Suprapubic skin (tissue), 4 donors: ENCODE measurements at places on chromosomes 1 and 21.

DNA sequence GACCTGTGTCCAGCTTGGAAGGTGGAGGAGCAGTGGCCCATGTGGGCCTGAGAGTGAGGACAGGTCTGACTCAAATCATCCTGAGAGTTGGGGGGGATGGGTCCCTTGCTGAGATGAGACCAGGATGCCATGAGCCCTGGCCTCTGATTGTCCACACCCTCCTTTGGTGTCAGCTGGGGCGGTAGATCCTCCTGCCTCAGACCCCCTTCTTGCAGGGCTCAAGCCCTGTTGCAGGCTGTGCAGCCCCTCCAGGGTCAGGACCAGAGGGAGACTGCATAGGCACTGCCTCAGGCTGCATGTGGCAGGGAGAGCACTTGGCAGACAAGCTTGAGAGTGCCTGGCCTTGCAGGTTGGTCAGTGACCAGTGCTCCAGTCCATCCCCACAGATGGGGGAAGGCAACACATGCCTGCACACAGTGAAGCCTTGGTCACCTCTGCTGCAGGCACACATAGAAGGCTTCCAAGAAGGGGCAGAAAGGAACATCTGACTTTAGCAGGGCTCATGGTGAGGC lies 82.2 kb upstream of the ACTRT2 start:
- H3K4me3 ChIP-seq: no peak overlapping the region
- no peaks in the 10 kb centered on the region for H3K36me3 ChIP-seq
- DNase-seq: no peak
- H3K4me1 ChIP-seq: no peaks in the 10 kb centered on the region

- H3K36me3 ChIP-seq: no peaks in the 10 kb centered on the region
- DNase-seq: no peak
- no peaks in the 10 kb centered on the region for H3K27me3 ChIP-seq
- H3K4me3 ChIP-seq: no peak overlapping the region
- H3K4me1 ChIP-seq: no peaks in the 10 kb centered on the region
These were observed 17.3 kb upstream of the TIPRL start for GRCh38 chr1:168161459-168161858.

GRCh38 chr1:219460896-219461815 lies 151.7 kb downstream of the ZC3H11B start:
- H3K4me3 ChIP-seq: no peak overlapping the region
- DNase-seq: no peak
- H3K4me1 ChIP-seq: peaks cover 53% of the 10 kb centered on the region
- H3K27me3 ChIP-seq: no peaks in the 10 kb centered on the region
- H3K36me3 ChIP-seq: no peaks in the 10 kb centered on the region
- peak overlapping the region; percentile 80 for H3K27ac ChIP-seq

- H3K27me3 ChIP-seq: no peaks in the 10 kb centered on the region
- H3K27ac ChIP-seq: peak overlapping the region; percentile 64
- H3K36me3 ChIP-seq: no peaks in the 10 kb centered on the region
- peaks cover 36% of the 10 kb centered on the region for H3K4me1 ChIP-seq
These were observed 6.9 kb upstream of the S100A2 start for GRCh38 chr1:153572569-153573015.

GRCh38 chr1:94092210-94092613 lies 28.7 kb downstream of the ABCA4 start:
- no peak for DNase-seq
- H3K27ac ChIP-seq: peak overlapping the region; percentile 42
- peaks cover 45% of the 10 kb centered on the region for H3K4me1 ChIP-seq
- H3K4me3 ChIP-seq: no peak overlapping the region
- H3K27me3 ChIP-seq: no peaks in the 10 kb centered on the region
- no peaks in the 10 kb centered on the region for H3K36me3 ChIP-seq

- H3K4me1 ChIP-seq: peaks cover 37% of the 10 kb centered on the region
- peak overlapping the region; percentile 50 for H3K27ac ChIP-seq
- H3K4me3 ChIP-seq: no peak overlapping the region
- no peak for DNase-seq
- no peaks in the 10 kb centered on the region for H3K36me3 ChIP-seq
- no peaks in the 10 kb centered on the region for H3K27me3 ChIP-seq
These were observed 90.0 kb downstream of the GLUL start for GRCh38 chr1:182301467-182302198.

- H3K4me3 ChIP-seq: no peak overlapping the region
- no peaks in the 10 kb centered on the region for H3K27me3 ChIP-seq
- peaks cover 33% of the 10 kb centered on the region for H3K4me1 ChIP-seq
These were observed 54.3 kb downstream of the SLX9 start for GRCh38 chr21:44994047-44994694.

- no peaks in the 10 kb centered on the region for H3K36me3 ChIP-seq
- peaks cover 15% of the 10 kb centered on the region for H3K4me1 ChIP-seq
- H3K27me3 ChIP-seq: no peaks in the 10 kb centered on the region
- DNase-seq: no peak
- H3K27ac ChIP-seq: no peak overlapping the region
These were observed 78.2 kb upstream of the PGBD5 start for GRCh38 chr1:230504310-230504709.

GRCh38 chr21:35206141-35207125 lies 157.3 kb upstream of the RUNX1 start:
- no peaks in the 10 kb centered on the region for H3K36me3 ChIP-seq
- no peaks in the 10 kb centered on the region for H3K27me3 ChIP-seq
- DNase-seq: no peak
- no peak overlapping the region for H3K4me3 ChIP-seq
- peak overlapping the region; percentile 31 for H3K27ac ChIP-seq
- peaks cover 29% of the 10 kb centered on the region for H3K4me1 ChIP-seq

GRCh38 chr1:232553809-232554208 lies 76.1 kb downstream of the SIPA1L2 start:
- no peaks in the 10 kb centered on the region for H3K27me3 ChIP-seq
- H3K36me3 ChIP-seq: no peaks in the 10 kb centered on the region
- H3K4me3 ChIP-seq: no peak overlapping the region
- H3K27ac ChIP-seq: no peak overlapping the region

GRCh38 chr21:35489389-35489980 lies 440.4 kb upstream of the RUNX1 start:
- H3K4me1 ChIP-seq: no peaks in the 10 kb centered on the region
- no peaks in the 10 kb centered on the region for H3K36me3 ChIP-seq
- H3K27ac ChIP-seq: no peak overlapping the region
- no peak overlapping the region for H3K4me3 ChIP-seq
- H3K27me3 ChIP-seq: peaks cover 5% of the 10 kb centered on the region
- no peak for DNase-seq

- H3K4me3 ChIP-seq: no peak overlapping the region
- H3K27me3 ChIP-seq: peaks cover 3% of the 10 kb centered on the region
- H3K27ac ChIP-seq: no peak overlapping the region
- no peaks in the 10 kb centered on the region for H3K36me3 ChIP-seq
- H3K4me1 ChIP-seq: no peaks in the 10 kb centered on the region
These were observed 161.5 kb upstream of the KIAA0040 start for GRCh38 chr1:175354080-175354479.

- no peak for DNase-seq
- H3K27me3 ChIP-seq: peaks cover 16% of the 10 kb centered on the region
- no peak overlapping the region for H3K4me3 ChIP-seq
- no peaks in the 10 kb centered on the region for H3K4me1 ChIP-seq
- no peak overlapping the region for H3K27ac ChIP-seq
These were observed 280.3 kb downstream of the FAM72C start for GRCh38 chr1:143691400-143691891.

GRCh38 chr1:76830373-76830772 lies 36.9 kb upstream of the ST6GALNAC5 start:
- no peak overlapping the region for H3K4me3 ChIP-seq
- no peak for DNase-seq
- no peak overlapping the region for H3K27ac ChIP-seq
- no peaks in the 10 kb centered on the region for H3K36me3 ChIP-seq

DNA sequence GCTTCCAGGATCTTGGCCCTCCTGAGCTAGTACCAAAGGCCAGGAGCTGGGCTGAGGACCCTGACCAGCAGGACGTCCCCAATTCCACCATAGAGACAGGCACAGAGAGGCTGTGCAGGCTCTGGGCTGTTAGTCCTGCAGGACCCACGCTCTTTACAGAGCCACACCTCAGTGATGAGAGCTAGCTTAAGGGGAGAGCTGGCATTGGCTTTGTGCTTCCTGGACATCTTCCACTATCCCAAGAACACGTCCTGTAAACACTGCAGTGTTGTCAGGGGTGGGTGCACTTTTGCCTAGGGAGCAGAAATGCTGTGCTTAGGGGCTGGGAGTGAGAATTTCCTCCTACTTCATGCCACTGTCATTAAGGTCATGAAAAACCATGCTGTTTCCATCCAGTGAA lies 91.7 kb upstream of the EDN2 start:
- H3K4me3 ChIP-seq: no peak overlapping the region
- peaks cover 8% of the 10 kb centered on the region for H3K36me3 ChIP-seq
- DNase-seq: no peak

GRCh38 chr1:161164901-161165610 lies 1.2 kb upstream of the PPOX start:
- peaks cover 45% of the 10 kb centered on the region for H3K4me1 ChIP-seq
- peaks cover 53% of the 10 kb centered on the region for H3K36me3 ChIP-seq
- peak overlapping the region; percentile 81 for H3K4me3 ChIP-seq
- H3K27ac ChIP-seq: peak overlapping the region; percentile 87

- H3K27me3 ChIP-seq: no peaks in the 10 kb centered on the region
- H3K4me1 ChIP-seq: peaks cover 46% of the 10 kb centered on the region
- H3K27ac ChIP-seq: peak overlapping the region; percentile 98
- no peaks in the 10 kb centered on the region for H3K36me3 ChIP-seq
These were observed 878 bp downstream of the SMG7 start for GRCh38 chr1:183473217-183473536.

- DNase-seq: no peak
- no peak overlapping the region for H3K27ac ChIP-seq
- H3K27me3 ChIP-seq: no peaks in the 10 kb centered on the region
- no peaks in the 10 kb centered on the region for H3K36me3 ChIP-seq
- H3K4me3 ChIP-seq: no peak overlapping the region
These were observed 168.0 kb upstream of the NR5A2 start for GRCh38 chr1:199859491-199859933.

DNA sequence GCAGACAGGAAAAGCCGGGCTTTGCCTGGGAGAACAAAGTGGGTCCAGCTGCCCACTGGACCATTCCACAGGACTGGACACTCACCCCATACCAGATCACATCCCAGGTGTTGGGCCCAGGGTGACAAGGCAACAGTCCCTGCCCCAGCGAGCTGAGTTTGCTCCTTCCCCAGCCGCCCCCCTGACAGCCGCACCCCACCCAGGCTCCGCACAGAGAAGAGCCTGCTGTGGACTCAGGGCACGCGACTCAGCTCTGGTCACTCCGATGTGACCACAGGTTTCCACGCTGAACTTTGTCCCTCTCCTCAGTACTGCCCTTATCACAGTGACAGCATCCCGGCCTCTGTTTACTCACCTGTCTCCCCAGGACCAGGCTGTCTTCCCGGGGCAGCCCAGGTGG lies 1.2 kb downstream of the BMP8B start:
- peaks cover 29% of the 10 kb centered on the region for H3K27me3 ChIP-seq
- no peak overlapping the region for H3K27ac ChIP-seq
- no peak for DNase-seq
- no peak overlapping the region for H3K4me3 ChIP-seq
- H3K36me3 ChIP-seq: no peaks in the 10 kb centered on the region

- no peak for DNase-seq
- no peak overlapping the region for H3K27ac ChIP-seq
- no peaks in the 10 kb centered on the region for H3K4me1 ChIP-seq
- H3K27me3 ChIP-seq: no peaks in the 10 kb centered on the region
These were observed 7.3 kb downstream of the BOLA1 start for GRCh38 chr1:149906570-149907075.

DNA sequence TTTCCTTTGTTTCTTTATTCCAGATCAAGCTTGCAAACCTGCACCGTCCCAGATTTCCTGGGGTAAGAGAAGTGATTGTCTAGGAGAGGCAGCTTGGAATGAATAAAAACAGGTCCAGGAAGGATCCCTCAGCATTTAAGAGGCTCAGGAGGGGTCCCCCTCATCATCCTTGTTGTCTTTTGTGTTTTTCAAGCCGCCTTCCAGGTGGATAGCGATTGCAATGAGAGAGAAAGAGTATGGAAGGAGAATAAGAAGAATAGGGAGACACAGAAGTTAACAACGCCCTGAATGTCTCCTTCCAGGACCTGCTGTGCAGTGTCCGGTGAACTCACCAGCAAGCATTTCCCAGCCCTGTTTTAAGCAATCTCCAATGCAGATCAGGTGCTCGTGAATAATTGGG lies 8.5 kb downstream of the ERG start:
- H3K4me3 ChIP-seq: no peak overlapping the region
- no peak for DNase-seq
- peaks cover 8% of the 10 kb centered on the region for H3K27me3 ChIP-seq
- H3K4me1 ChIP-seq: peaks cover 3% of the 10 kb centered on the region
- H3K27ac ChIP-seq: no peak overlapping the region

DNA sequence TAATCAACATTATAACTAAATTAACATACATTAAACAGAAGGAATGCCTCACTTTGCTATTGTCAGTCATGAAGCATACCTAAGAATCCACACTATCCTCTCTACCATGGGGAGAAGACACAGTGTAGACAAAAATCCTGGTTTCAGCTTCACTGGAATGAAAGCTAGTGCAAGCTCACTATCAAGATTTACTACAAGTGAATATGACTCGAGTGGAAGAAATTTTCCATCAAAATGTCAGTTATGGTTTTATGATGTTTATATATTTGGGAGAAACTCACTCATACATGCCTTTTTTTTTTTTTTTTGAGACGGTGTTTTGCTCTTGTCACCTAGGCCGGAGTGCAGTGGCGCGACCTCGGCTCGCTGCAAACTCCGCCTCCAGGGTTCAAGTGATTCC lies 424.3 kb downstream of the KCNT2 start:
- peaks cover 7% of the 10 kb centered on the region for H3K4me1 ChIP-seq
- H3K4me3 ChIP-seq: no peak overlapping the region
- no peaks in the 10 kb centered on the region for H3K27me3 ChIP-seq
- DNase-seq: no peak

GRCh38 chr1:159077120-159077961 lies 775 bp upstream of the AIM2 start:
- no peaks in the 10 kb centered on the region for H3K27me3 ChIP-seq
- no peak overlapping the region for H3K4me3 ChIP-seq
- DNase-seq: no peak
